ENCODE measurements at places on chromosomes 7 and 10.

DNA sequence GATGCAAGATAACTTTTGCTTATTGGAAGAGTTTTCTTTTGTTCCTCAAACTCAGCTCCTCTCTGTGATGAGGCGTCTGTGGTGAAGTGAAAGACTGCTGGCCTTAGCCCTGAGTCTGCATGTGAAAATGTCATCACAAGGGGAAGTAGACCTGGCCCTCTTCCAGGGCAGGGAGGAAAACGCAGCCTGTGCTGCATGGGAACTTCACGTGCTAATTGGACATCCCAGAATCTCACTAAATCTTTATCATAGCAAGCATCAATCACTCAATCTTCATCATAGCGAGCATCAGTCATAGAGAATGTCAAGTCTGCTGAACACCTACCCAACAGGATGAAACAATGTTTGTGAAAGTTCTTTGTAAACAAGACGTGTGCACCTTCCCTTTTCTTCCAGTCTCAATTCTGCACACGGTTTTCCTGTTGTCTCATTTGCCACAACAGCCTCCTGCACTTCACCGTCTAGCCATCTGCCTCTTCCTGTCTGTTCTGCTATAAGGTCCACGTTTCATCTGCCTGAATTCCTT lies 314.6 kb downstream of the FRMD4A start:
- DNase-seq, result peak; percentile 22

- no peak for DNase-seq
Observed at GRCh38 chr10:54159924-54160323, 641.1 kb downstream of the PCDH15 start.

- peak; percentile 78 for DNase-seq
Observed at GRCh38 chr7:24786941-24787340, 29.7 kb upstream of the GSDME start.

- no peak for DNase-seq
Observed at GRCh38 chr7:101507791-101508252, 121.3 kb downstream of the MYL10 start.

- no peak for DNase-seq
Observed at GRCh38 chr10:75283671-75284470, 48.1 kb upstream of the COMTD1 start.

DNA sequence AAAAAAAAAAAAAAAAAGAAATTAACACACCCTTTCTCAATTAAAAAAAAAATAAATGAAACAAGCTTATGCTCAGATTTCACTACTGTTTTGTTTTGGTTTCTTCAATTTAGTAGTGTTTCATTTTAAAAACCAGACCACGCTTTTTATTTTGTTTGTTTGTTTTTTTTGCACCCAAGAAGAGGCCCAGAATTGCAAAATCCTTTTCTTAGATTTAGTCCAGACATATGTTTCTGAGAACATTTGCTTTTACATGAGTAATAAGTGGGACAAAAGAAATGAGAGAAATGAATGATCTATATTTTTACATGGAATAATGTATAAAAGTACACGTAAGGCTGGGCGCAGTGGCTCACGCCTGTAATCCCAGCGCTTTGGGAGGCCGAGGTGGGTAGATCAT lies 34.5 kb upstream of the CAMK1D start:
- no peak for DNase-seq

GRCh38 chr7:33072471-33072870 lies 9.9 kb upstream of the NT5C3A start:
- DNase-seq, result no peak

DNA sequence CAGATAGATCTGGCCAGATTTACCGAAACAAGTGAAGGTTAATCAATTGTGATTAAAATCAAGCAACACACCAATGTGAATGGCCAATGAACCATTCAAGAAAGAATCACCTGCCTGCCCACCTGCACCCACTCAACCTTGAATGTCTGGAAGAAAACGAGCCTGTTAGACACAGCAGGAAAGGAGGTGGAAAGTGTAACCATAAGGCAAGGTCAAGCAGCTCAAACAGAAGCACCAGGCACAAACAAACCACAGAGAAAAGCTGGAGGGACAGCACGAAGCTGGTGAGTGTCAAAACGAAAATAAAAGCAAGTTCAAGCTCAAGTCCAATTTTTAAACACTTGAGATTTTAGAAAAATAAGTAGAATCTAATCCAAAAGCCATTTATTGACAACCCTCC lies 64.9 kb downstream of the STEAP1B start:
- no peak for DNase-seq

GRCh38 chr10:44552726-44553125 lies 167.8 kb upstream of the CXCL12 start:
- no peak for DNase-seq

DNA sequence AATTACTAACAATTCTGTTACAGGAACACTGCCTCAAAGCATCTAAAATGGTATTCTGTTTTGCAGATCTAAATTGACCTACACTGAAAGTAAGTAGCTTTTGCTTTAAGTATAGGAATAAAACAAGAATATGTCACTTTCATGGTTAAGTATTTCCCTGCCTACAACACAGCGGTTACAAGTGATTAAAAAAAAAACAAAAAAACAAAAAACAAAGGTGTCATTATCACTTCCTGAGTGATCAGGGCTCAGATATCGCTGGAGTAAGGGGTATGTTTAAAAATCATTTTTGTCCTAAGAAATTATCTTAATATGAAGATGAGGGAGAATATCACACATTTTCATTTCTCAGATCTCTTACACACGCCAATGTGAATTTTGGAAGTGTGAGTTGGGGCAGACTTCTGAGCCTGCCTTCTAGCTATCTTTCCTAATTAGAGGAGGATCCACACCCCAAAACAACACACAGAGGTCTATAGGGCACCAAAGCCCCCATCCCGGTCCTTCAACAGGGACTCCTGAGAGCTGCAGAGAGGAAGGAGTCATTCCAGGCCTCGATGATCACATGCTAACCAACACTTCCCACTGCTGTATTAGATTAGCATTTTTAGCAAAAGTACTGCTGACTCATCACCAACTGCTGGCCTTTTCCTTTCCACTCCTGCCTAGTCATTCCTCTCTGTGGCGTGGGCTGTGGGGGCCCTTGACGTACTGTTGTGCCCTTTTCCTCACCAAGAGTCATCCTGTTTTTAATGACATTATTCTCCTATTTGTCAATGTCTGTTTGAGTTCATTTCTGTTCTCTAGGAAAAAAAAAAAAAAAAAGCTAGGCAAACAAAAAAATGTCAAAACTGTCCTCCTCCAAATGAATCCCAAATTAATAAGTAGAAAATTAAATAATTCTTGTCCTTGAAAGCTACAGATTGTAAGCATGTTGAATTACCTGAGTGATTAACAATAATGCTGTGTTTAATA lies 31.2 kb downstream of the PRTFDC1 start:
- DNase-seq, result peak; percentile 57

DNA sequence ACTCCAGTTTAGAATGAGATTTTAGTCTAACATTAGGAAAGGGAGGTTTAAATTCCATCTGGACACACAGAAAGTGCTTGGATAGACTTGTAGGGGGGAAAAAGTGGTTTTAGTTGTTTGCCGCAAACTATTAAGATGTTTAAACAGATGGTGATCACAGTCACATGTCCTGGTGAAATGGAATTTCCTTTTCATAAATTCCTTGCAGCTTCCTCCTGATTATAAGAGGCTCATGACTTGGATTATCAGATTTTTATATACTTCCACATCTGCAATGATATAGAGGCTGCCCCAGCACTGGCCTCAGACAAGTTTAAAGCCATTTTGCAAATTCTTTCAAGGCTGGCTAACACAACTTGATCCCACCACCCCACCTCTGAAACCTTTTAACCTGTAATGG lies 106.4 kb upstream of the ARMC3 start:
- DNase-seq, result no peak

Measured in CD4-positive, alpha-beta T cell treated with Interleukin-15 for 1 hour (primary cell).